Skin of body (tissue), 3 donors: ENCODE measurements at places on chromosomes 12 and 14. TPM values are rescaled to one million over a fixed set of nuclear protein-coding genes. Genes with fewer than 3 reads are reported as not detected.

The PLEKHD1 gene
- 0.20 TPM for total RNA-seq

The AGAP2 gene
- total RNA-seq = 1.1 TPM

The KRT77 gene
- 110 TPM for total RNA-seq

GRCh38 chr14:95314609-95315008, 5.1 kb downstream of the CLMN start:
- no peak for DNase-seq

- DNase-seq = no peak
These were observed 27.1 kb downstream of the VWF start for GRCh38 chr12:6097411-6097810.

GRCh38 chr14:32259368-32260013, 56.4 kb upstream of the RNU6-8 start:
- DNase-seq = peak; percentile 18

GRCh38 chr14:31068235-31068634, 42.1 kb upstream of the STRN3 start:
- no peak for DNase-seq

- DNase-seq = no peak
These were observed 53.6 kb upstream of the BCL11B start for GRCh38 chr14:99325591-99325990.

GRCh38 chr12:57530396-57531142, 7.9 kb downstream of the MBD6 start:
- no peak for DNase-seq

DNA sequence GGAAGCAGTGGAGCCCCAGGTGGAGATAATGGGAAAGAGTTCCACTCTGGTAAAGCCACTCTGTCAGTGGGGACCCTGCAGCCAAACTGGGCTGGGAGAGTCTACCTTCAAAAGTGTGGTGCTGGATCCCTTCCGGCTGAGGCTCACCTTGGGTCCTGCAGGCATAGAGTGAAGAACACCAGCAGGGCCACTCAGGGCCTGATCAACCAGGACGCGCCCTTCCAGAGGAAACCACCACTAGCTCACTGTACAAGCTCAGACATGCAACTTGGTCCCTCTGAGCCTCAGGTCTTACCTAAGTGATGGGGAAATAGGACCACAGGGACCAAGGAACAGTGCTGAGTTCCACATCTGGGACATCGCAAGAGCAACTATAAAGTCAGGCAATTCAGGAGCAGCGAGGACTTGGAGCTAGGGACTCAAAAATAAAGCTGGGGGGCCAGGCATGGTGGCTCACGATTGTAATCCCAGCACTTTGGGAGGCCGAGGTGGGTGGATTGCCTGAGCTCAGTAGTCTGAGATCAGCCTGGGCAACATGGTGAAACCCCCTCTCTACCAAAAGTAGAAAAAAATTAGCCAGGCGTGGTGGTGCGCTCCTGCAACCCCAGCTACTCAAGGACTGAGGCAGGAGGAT, 5.9 kb upstream of the PRPH start:
- no peak for DNase-seq
